Stimulated activated CD8-positive, alpha-beta memory T cell treated with anti-CD3 and anti-CD28 coated beads, Interleukin-4, amount 100 ng/mL, for 48 hours (primary cell): ENCODE measurements at places on chromosomes 2 and 18.

GRCh38 chr18:64566456-64566855, 417.6 kb upstream of the LINC00305 start:
- no peak for DNase-seq

DNA sequence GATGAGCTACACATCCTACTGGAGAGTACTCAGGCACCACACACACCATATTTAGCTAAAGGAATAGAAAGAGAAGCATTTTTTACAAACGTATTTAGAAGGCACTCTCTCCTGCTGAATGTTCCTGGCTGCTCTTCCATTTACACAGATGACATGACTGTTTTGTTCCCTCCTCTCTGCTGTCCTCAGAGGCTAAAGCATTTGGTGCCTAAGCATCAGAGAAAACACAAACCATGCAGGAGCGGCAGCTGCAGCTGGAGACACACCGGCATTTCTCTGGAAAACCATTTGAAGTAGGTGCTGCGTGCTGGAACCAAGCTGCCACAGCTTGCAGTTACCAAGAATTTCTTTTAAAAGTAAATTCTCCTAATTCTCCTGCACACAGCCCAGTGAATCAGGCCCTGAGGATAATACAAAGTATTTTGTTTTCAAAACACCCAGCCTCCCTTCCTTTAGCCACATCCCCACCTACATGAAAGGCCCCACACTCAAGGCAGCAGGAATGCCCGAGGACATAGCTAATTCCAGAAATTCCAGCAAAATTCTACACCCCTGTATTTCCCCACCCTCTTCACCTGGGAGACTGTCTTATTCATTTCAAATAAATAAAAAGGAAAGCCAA, 488.9 kb upstream of the SOX11 start:
- no peak for DNase-seq

DNA sequence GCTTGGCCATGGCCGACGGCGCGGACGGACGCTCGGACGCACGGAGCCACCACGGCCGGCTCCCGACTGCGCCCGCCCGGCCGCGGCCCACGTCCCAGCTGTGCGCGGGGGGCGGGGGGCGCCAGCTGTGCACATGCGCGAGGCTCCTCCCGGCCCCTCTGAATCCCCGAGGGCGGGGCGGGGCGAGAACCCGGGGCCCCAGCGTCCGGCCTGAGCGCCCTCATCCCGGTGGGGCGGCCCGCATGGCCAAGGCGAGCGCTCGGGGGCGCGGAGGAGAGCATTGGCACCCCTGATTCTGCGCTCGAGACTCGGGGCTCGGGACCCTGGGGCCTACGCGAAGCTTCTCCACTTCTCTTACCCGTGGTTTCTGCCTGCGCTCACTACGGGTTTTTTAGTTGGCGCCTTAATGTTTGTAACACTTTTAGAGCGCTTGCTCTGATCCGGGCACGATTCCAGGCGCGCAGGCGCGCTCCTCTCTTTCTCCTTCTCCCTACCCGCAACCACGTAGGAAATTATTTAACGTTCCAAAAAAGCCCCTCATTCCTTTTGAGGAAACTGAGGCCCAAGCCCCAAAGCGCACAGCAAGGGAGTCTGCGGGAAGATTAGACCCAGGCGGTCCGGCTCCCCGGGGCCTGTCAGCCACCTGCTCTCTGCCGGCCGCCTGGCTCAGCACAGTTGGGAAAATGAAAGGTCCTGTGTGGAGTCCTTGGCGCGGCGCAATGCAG, at the start of gene PXDN:
Gene PXDN, minus strand, starts transcription at position 70 of the 725 bp plus-strand sequence. Its CDS starts 60 bp downstream, at position 10.
- DNase-seq, result no peak

GRCh38 chr2:121558329-121558728, 27.6 kb downstream of the RNU4ATAC start:
- no peak for DNase-seq

GRCh38 chr2:2636813-2637212, 305.7 kb upstream of the MYT1L start:
- DNase-seq, result no peak

DNA sequence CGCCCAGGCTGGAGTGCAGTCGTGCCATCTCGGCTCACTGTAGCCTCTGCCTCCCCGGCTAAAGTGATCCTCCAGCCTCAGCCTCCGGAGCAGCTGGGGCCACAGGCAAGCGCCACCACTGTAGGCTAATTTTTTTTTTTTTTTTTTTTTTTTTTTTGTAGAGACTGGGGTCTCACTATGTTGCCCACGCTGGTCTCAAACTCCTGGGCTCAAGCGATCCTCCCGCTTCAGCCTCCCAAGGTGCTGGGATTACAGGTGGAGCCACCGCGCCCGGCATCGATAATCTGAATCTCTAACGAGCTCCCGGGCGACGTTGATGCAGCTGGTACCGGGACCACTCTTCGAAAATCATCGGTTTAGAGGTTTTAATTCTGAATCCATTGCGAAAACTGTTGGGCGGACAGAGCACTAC, 520 bp upstream of the CYP20A1 start:
- DNase-seq, result no peak
